Sigmoid colon (tissue), 7 donors: ENCODE measurements at places on chromosomes 12 and 14.

GRCh38 chr12:22624548-22624869, 462 bp upstream of the ETNK1 start:
- DNase-seq = no peak
- peak overlapping the region; percentile 94 for H3K27ac ChIP-seq
- H3K27me3 ChIP-seq = no peaks in the 10 kb centered on the region

DNA sequence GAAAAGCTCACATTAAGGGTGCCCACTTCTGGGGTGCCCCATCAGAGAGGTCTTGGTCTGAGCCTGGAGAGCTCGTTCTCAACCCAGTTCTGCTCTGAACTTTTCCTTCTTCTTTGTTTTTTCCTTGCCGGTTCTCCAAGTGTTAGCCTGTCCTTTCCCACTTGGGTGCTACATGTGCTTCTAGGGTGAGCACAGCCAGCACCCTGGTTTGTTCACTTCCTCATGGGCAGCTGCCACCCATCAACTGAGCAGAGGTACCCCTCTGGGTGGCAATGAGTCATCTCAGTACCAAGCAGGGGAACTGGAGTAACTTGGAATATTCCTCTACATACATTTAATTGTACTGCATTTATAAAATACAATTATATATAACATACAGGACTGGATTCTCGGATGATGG, 3.9 kb upstream of the SYNE3 start:
- H3K4me3 ChIP-seq = no peak overlapping the region
- H3K4me1 ChIP-seq = peaks cover 32% of the 10 kb centered on the region
- DNase-seq = no peak
- peaks cover 17% of the 10 kb centered on the region for H3K27me3 ChIP-seq
- H3K36me3 ChIP-seq = no peaks in the 10 kb centered on the region

GRCh38 chr12:110042264-110042663, 6.1 kb downstream of the C12orf76 start:
- no peak overlapping the region for H3K4me3 ChIP-seq
- no peak for DNase-seq
- H3K27me3 ChIP-seq = no peaks in the 10 kb centered on the region
- H3K4me1 ChIP-seq = peaks cover 21% of the 10 kb centered on the region

- H3K4me1 ChIP-seq = no peaks in the 10 kb centered on the region
- H3K4me3 ChIP-seq = no peak overlapping the region
- no peaks in the 10 kb centered on the region for H3K36me3 ChIP-seq
- no peak for DNase-seq
- no peak overlapping the region for H3K27ac ChIP-seq
- H3K27me3 ChIP-seq = no peaks in the 10 kb centered on the region
Observed at GRCh38 chr12:126481688-126482087, 1416.5 kb downstream of the AACS start.

DNA sequence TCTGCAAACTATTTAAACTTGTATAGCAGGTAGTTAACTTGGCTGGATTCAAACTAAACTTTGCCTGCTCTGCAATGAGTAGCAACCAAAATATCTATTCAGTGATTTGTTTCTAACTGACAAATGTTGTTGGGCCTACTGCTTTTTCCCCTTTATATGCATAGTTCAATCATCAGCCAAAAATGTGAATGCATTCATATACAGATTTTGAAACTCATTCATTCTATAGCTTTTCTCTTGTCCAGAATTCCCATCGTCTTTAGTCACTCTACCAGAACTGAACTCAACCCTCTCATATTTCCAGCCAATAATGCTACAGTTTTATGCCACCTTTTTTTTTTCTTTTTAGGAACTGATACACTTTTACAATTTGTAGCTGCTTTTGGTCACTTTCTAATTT, 599.8 kb downstream of the RPL10L start:
- no peak overlapping the region for H3K4me3 ChIP-seq
- H3K4me1 ChIP-seq = no peaks in the 10 kb centered on the region
- H3K36me3 ChIP-seq = no peaks in the 10 kb centered on the region
- no peak for DNase-seq

GRCh38 chr14:99509871-99510555, 28.8 kb downstream of the CCNK start:
- no peaks in the 10 kb centered on the region for H3K4me1 ChIP-seq
- peaks cover 33% of the 10 kb centered on the region for H3K36me3 ChIP-seq
- H3K27me3 ChIP-seq = no peaks in the 10 kb centered on the region
- DNase-seq = no peak
- no peak overlapping the region for H3K4me3 ChIP-seq
- H3K27ac ChIP-seq = no peak overlapping the region

- H3K4me1 ChIP-seq = no peaks in the 10 kb centered on the region
- no peaks in the 10 kb centered on the region for H3K36me3 ChIP-seq
- H3K27ac ChIP-seq = no peak overlapping the region
- no peak overlapping the region for H3K4me3 ChIP-seq
Observed at GRCh38 chr12:50313256-50313931, 30.1 kb upstream of the LIMA1 start.

- no peak overlapping the region for H3K4me3 ChIP-seq
- H3K36me3 ChIP-seq = no peaks in the 10 kb centered on the region
Observed at GRCh38 chr14:39939023-39939422, 506.8 kb upstream of the FBXO33 start.
